ENCODE measurements at places on chromosomes 3 and 15. TPM values are rescaled to one million over a fixed set of nuclear protein-coding genes. Genes with fewer than 3 reads are reported as not detected.

Gene SEC61A1
- total RNA-seq: 194 TPM

Gene SCN11A
- total RNA-seq: not detected

Gene TRIM42
- not detected for total RNA-seq

Gene UCN2
- total RNA-seq: not detected

DNA sequence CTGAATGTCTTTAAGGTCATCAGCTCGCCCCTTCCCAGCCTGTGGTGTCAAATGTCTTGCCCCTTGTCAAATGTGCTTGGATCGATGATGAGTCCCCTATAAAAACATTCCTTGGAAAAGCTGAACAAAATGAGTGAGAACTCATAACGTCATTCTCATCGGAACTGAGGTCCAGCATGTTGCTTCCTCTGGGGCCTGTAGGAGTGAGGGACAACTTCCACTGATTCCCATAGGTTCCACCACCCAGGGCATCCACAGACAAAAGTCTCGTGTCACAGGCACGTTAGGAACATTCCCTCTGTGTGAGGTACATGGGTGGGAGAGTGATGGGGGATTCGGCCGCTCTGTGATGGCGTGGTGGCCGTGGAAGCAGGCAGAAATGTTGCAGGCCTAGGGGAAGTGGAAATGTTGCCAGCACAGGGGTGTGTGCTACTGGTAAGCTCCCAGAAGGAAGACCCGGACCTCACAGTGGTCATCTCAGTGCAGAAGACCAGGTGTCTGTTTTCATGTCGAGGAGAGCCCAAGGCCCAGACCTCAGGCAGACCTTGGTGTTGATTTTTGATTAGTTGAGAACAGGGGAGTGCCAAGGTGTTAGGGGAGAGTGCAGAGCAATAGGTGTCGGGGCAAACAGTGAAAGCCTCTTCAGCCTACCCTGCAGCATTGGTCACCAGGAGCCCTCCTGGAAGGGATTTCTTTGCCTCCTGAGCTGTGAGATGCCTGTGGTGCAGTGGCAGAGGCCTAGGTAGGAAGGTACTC lies 96.8 kb downstream of the SNRPN start:
- H3K27me3 ChIP-seq: no peaks in the 10 kb centered on the region
- no peak overlapping the region for H3K4me3 ChIP-seq
- peaks cover 62% of the 10 kb centered on the region for H3K36me3 ChIP-seq
- no peak overlapping the region for H3K27ac ChIP-seq

DNA sequence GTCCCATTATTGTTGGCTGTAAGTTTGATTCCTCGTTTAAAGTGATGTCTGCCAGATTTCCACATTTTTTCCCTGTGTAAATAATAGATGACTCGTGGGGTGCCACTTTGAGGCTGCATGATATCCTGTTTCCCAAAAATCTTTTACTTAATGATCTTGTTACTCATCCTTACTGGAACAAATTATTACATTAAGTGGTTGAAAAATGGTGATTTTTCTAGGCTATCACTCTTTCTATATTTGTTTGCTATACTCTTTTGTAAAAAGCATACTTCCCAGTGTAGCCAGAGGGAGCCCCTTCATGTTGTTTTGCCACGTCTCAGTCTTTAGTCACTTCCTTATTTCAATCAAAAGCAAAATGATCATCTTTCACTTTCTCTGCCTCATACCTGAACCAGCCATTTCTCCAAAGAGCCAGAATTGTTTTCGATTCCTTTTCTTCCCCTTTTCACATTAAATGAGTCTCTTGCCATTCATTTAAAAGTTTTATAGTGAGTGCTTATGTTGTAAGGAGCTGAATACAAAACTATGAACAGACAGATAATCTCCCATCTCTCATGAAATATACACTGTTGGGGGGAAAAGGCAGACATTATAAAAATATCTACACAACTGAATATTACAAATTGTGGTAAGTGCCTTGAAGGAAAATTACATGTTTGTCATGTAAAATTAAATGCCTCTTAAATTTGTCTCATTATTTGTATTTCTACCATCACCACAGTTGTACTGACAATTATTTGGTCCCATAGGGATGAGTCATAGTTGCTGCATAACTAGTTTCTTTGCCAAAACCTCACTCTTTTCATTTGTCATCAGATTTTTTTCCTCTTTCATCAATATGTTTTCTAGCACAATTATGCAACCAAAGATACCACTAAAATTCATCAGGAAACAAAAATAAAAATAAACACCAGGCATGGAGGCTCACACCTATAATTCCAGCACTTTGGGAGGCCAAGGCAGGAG lies 41.5 kb downstream of the ADGRG7 start:
- H3K36me3 ChIP-seq: no peaks in the 10 kb centered on the region
- peak; percentile 73 for DNase-seq
- H3K27me3 ChIP-seq: peaks cover 2% of the 10 kb centered on the region
- peak overlapping the region; percentile 58 for H3K4me3 ChIP-seq

DNA sequence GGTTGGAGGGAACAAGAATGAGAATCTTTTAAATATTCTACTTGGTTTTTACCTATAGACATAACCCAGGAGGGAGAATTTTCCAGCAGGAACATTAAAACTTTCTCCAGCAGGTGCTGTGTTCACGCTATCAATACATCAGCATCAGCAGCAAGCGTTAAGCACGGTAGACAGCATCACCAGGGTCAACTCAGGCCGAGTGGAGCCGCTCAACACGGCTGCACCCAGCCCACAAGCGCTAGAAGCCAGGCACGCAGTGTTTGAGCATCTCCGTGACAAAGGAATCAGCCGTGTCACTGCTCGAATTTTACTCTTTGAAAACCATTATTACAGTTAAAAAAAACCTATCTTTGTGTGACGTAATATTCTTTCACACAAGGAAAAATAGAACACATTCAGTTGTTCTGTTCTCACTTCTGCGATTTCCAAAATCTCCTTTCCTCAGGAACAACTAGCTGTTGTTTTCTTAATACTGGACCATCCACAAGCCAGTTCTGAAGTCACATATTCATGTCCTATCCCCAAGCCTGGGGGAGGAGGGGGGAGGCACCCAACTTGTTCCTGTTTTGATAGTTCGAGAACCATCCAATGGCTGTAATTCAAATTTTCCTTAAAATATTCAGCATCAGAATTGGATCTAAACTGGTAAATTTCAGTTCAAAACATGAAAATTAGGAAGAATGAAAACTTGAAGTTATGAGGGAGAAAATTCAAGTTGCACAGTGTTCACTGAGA lies 77.9 kb downstream of the ADAMTS17 start:
- H3K36me3 ChIP-seq: no peaks in the 10 kb centered on the region
- no peaks in the 10 kb centered on the region for H3K4me1 ChIP-seq
- H3K27ac ChIP-seq: no peak overlapping the region

- H3K27me3 ChIP-seq: peaks cover 4% of the 10 kb centered on the region
- no peak overlapping the region for H3K4me3 ChIP-seq
- H3K36me3 ChIP-seq: no peaks in the 10 kb centered on the region
- no peak overlapping the region for H3K27ac ChIP-seq
- no peak for DNase-seq
These were observed 79.4 kb upstream of the MRPS22 start for GRCh38 chr3:139264375-139264774.

DNA sequence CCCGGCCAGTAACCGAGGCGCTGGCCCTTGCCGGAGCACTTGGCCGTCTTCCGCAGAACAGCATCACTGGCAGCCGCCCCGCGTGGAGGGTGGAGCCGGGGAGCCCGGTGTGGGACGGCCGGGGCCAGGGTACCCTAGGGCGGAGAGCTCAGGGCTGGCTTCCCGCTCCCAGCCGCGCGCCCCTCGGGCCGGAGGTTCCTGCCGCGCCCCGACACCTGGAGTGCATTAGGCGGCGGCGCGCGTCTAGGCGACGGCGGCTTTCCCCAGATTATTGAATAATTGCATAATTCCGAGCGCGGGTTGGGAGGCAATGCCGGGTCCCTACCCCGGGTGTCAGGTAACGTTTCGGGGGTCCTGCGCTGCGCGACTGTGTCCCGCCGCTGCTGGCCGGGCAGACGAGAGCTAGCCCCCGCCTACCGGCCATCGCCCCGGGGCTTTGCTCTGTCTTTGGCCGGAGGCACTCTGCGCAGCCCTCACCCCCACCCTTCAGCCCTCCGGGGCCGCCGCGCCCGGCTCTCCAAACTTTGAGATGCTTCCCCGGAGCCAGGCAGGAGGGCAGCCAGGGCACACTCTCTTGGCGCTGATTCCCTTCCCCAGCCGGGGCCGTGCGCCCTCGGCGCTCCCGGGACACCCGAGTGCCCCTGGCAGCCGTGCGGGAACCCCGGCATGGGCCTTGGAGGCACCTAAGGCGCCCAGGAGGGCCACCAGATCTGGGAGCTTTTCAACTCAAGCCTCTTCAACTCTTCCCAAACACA lies 749 bp downstream of the ITGA11 start:
- H3K4me1 ChIP-seq: no peaks in the 10 kb centered on the region
- no peak overlapping the region for H3K27ac ChIP-seq
- DNase-seq: no peak
- no peak overlapping the region for H3K4me3 ChIP-seq
- peaks cover 65% of the 10 kb centered on the region for H3K27me3 ChIP-seq

- no peak overlapping the region for H3K4me3 ChIP-seq
- DNase-seq: no peak
- peaks cover 18% of the 10 kb centered on the region for H3K4me1 ChIP-seq
- H3K27ac ChIP-seq: no peak overlapping the region
These were observed 59.3 kb upstream of the LMOD3 start for GRCh38 chr3:69181592-69182211.

DNA sequence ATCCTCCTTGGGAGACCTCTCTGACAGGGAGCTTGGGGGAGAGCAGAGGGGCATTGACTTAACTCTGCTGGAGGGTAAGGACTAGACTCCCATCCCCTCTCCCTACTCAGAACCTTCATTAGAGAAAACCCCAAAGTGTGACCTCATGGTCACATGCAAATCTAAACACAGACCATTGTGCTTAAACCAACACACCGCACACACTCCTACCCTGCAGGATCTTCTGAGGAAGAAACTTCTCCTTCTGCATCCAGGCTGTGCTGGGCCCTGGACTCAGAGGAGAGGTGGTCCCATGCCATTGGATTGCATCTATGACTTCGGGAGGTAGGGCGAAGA lies 805 bp upstream of the PARP16 start:
- peak overlapping the region; percentile 88 for H3K4me3 ChIP-seq
- H3K36me3 ChIP-seq: peaks cover 11% of the 10 kb centered on the region
- peak overlapping the region; percentile 84 for H3K27ac ChIP-seq
- no peak for DNase-seq
- H3K27me3 ChIP-seq: no peaks in the 10 kb centered on the region
- H3K4me1 ChIP-seq: peaks cover 28% of the 10 kb centered on the region

GRCh38 chr3:114863848-114864247 lies 283.2 kb downstream of the ZBTB20 start:
- H3K36me3 ChIP-seq: no peaks in the 10 kb centered on the region
- no peaks in the 10 kb centered on the region for H3K27me3 ChIP-seq
- no peak overlapping the region for H3K27ac ChIP-seq
- no peak for DNase-seq
- peak overlapping the region; percentile 62 for H3K4me3 ChIP-seq

- H3K4me1 ChIP-seq: no peaks in the 10 kb centered on the region
- DNase-seq: no peak
- no peak overlapping the region for H3K4me3 ChIP-seq
- H3K36me3 ChIP-seq: no peaks in the 10 kb centered on the region
These were observed 30.4 kb downstream of the SPRED1 start for GRCh38 chr15:38283010-38283409.

- H3K4me3 ChIP-seq: no peak overlapping the region
- peak; percentile 92 for DNase-seq
- no peaks in the 10 kb centered on the region for H3K36me3 ChIP-seq
- peaks cover 10% of the 10 kb centered on the region for H3K4me1 ChIP-seq
These were observed 37.6 kb downstream of the NCEH1 start for GRCh38 chr3:172673210-172673679.

DNA sequence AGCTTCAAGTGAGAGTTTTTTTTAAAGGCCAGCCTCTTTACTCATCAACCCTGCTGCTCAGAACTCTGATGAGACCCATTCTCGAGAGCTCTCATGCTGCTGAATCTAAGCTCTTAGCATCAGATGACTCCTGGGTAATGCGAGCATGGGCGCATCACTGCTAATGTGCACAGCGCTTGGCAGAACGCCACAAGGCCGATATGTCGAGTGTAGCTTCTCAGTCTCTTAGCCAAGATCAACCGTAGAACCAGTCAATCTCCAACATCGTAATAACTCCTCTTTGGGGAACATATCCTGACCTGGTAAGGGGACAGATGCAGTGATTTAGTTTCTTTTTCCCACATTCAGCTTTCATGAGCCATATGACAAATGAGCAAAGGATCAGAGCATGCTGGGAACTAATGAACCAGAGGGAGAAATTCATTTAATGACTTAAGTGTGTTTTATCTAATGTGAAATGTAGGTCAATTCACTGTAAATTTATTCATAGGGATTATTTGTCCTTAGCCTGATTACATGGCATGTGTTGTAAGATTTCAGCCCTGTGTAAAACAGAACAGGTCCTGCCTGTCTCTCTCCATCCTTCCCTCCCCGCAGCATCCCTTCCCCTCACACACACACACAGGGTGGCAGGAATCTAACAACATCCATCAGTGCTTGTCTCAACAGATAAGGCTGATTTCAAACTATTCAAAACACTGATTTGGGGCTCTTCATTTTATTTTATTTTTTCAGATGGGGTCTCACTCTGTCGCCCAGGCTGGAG lies 195.4 kb upstream of the C2CD4B start:
- no peaks in the 10 kb centered on the region for H3K4me1 ChIP-seq
- no peak overlapping the region for H3K4me3 ChIP-seq
- H3K36me3 ChIP-seq: no peaks in the 10 kb centered on the region
- no peak for DNase-seq
- H3K27ac ChIP-seq: no peak overlapping the region
- H3K27me3 ChIP-seq: peaks cover 16% of the 10 kb centered on the region

DNA sequence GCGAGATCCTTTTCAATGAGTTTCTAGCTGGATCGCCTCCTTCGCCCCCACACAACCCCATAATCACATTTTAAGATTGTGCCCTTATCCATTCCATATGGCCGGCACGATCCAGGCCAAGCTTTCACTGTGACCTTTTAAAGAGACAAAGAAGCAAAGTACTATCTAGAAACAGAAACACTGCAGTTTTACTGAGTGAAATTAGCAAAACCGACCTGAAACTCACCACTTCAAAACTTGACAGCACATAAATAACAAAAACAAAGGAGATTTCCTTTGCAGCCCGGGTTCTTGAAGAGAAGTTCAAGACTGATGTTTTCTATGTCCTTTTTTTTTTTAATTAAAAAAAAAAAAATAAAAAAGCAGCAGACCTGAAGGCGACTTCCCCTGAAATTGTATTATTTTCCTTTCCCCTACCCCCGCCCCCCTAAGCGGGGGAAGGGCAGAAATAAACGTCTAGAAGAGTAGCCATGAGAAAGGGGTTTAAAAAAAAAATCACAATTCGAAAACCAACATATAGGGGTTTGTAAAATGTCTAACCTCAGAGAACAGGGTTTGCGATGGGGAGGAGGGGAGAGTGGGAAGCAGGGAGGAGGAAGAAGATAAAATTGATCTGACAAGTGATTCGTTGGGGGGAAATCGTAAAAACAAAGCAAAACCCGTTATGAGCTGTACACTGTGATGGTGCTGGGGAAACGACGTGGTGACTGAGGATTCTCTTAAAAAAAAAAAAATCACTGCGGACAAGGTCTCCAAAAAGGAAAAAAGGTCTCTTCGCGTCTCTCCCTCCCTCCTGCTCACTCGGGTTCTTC lies 1.5 kb downstream of the SATB1 start:
- H3K27ac ChIP-seq: peak overlapping the region; percentile 98
- peaks cover 82% of the 10 kb centered on the region for H3K36me3 ChIP-seq
- peak overlapping the region; percentile 83 for H3K4me3 ChIP-seq
- H3K27me3 ChIP-seq: peaks cover 2% of the 10 kb centered on the region

Measured in activated CD4-positive, alpha-beta T cell treated with anti-CD3 and anti-CD28 coated beads, Interleukin-2, amount 10 ng/mL, durations not matched to agents 24 days and 14 days (primary cell).